Stimulated activated CD4-positive, alpha-beta T cell treated with anti-CD3 and anti-CD28 coated beads, TNF-alpha, amount 100 ng/mL, for 24 hours (primary cell): ENCODE measurements at places on chromosomes 7 and 10.

- no peak for DNase-seq
Observed at GRCh38 chr10:57657164-57657765, 610.4 kb downstream of the IPMK start.

DNA sequence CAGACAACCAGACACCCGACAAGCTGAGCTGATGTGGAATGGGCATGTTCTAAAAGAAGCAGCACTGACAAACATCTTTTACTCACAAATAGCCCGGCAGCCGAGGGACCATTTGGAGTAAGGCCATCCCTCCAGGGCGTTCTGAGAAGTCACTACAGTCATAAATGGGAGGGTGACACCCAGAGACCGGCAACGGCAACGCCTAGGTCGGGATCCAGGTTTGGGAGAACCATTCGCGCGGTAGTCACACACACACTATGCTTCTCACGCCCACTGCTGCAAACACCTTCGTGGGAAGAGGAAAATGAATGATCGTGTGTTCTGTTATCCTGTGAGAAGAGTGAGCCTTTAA, 9.8 kb downstream of the TNS3 start:
- DNase-seq: no peak

- no peak for DNase-seq
Observed at GRCh38 chr7:4882169-4883032, 1.1 kb downstream of the RADIL start.

DNA sequence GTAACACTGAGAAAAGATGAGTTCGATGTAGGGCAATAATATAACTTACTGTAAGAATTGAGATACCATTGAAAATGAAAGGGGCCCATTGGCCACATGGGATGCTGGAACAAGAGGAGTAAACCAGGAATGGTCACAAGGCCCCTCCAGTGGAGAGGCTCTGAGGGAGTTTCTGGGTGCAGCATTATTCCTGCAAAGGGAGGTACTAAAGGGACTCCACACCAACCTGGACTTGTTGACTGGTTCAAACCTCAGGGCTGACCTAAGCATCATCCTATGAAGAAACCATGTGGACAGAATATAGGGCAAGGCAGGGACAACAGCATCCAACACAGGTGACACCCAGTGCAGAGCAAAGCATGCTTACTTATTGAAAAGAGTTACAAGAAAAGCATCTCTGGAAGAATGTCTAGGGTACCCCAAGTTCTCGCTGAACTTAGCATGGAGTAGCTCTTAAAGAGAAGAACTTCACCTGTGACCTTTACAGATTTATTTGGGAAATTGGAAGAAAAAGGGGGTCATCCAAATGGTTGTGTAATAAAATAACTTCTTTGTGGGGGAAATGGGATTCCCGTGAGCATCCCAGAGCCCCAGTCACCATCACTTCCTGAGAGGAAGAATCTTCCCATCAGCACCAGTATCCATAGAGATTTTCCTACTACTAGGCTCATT, 34.7 kb downstream of the PRSS2 start:
- no peak for DNase-seq

GRCh38 chr10:86261470-86261869, 105.1 kb downstream of the GRID1 start:
- no peak for DNase-seq
